Fibroblast of the aortic adventitia (primary cell): ENCODE measurements at places on chromosomes 11 and 22. TPM values are rescaled to one million over a fixed set of nuclear protein-coding genes. Genes with fewer than 3 reads are reported as not detected.

OVOL1 gene
- not detected in 2 replicates for total RNA-seq

DKK3 gene
- 94.3 and 334 TPM in 2 replicates for total RNA-seq

YDJC gene
- total RNA-seq, result 14.6 and 25.2 TPM in 2 replicates

LDLRAD3 gene
- 8.6 and 10.8 TPM in 2 replicates for total RNA-seq

FAR1 gene
- total RNA-seq, result 67.6 and 124 TPM in 2 replicates

SIPA1 gene
- total RNA-seq, result 7.5 and 21.7 TPM in 2 replicates

RBMXL2 gene
- not detected in 2 replicates for total RNA-seq

CSTF3 gene
- 25.8 and 35.4 TPM in 2 replicates for total RNA-seq

GRM5 gene
- total RNA-seq, result under 0.01 TPM in 1 of 2 replicates, not detected in the other

MCAT gene
- total RNA-seq, result 12.2 and 42.8 TPM in 2 replicates

FDX1 gene
- 10.1 and 10.8 TPM in 2 replicates for total RNA-seq

C11orf24 gene
- total RNA-seq, result 11.7 and 42.1 TPM in 2 replicates

PHF21B gene
- total RNA-seq, result not detected in 2 replicates

RASD2 gene
- 0.09 TPM in 1 of 2 replicates, not detected in the other for total RNA-seq

TESMIN gene
- 1.2 TPM in 1 of 2 replicates, not detected in the other for total RNA-seq

KCNK4 gene
- total RNA-seq, result not detected in 2 replicates

TPBGL gene
- 0.08 TPM in 1 of 2 replicates, not detected in the other for total RNA-seq

OMP gene
- 1.1 TPM in 1 of 2 replicates, not detected in the other for total RNA-seq

SPDYC gene
- not detected in 2 replicates for total RNA-seq

CSNK2A3 gene
- total RNA-seq, result 1.6 and 4.7 TPM in 2 replicates

ANO5 gene
- total RNA-seq, result 0.16 TPM in 1 of 2 replicates, not detected in the other

SNX32 gene
- total RNA-seq, result 1.6 and 3.3 TPM in 2 replicates

CCDC88B gene
- total RNA-seq, result 1.2 and 5.1 TPM in 2 replicates

OR51B5 gene
- total RNA-seq, result not detected in 2 replicates

CRKL gene
- total RNA-seq, result 35.0 and 44.7 TPM in 2 replicates

CRYBB2 gene
- not detected in 2 replicates for total RNA-seq

OR4A16 gene
- total RNA-seq, result not detected in 2 replicates
